ENCODE measurements at places on chromosomes 3 and 15.

DNA sequence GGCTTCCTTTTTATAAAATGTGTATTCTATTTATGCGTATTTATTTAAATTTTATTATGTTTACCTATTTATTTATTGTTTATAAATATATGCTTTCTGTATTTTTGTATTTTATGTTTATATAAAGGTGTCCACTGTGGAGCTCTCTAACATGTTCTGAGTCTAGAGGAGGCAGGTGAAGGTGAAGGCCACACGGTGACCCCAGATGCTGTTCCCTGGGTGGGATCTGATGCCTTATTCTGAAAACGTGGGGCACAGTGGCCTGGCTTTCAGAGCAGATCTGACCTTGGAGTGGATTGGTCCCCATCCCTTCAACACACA, 104.7 kb upstream of the SLC7A14 start:
- no peak for DNase-seq

DNA sequence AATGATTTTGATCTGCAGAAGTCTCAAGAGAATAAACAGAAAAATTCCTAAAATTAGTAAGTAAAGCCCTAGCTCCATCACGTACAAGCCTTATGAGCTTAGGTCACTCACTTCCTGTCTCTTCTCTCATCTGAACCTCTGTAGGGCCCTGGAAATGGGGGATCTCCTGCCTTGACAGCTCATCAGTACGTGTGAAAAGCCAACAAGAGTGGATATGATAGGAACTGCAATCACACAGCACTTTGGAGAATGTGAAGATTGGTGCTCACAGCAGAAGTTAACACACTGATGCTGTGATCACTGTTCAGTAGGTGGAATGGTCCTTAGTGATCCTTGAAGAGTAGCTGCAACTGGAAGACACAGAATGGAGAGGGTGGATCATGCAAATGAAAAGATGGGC, 27.8 kb upstream of the ALDH1L1 start:
- no peak for DNase-seq

DNA sequence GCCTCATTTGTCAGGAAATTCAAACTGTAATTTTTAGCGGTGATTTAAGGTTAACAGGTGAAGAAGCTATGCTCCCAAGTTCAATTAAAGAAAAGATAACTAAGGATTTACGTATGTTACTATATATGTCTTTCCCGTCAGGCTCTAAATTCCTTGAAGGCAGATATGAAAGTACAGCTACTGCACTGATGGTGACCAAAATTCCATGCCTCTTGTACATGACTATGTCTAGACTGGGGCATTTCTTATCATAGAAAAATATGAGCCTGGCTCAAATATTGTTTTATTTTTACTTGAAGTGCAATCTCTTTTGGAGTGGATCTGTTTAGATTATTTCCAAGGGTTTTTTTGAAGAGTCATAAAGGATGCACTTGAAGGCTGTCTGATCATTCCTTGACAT, 647.1 kb upstream of the KCNMB2 start:
- DNase-seq, result no peak

DNA sequence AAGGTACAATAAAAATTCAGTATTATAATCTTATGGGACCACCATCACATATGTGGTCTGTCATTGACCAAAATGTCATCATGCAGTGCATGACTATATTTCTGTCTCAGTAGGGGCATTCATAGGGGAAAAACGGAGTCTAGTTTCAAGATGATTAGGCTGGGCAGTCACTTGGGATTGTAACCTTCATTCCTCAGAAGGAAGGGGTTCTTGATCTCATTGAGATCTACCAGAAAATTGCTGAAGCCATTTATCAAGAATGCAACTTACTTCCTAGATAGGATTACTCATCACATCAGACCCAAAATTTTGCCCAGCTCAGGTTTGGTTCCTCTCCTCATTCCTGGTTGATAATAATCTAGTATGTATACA, 37.3 kb downstream of the BTD start:
- no peak for DNase-seq

- DNase-seq, result no peak
Observed at GRCh38 chr3:138642226-138642926, 33.8 kb downstream of the FAIM start.

- peak; percentile 42 for DNase-seq
Observed at GRCh38 chr15:70936326-70936725, 43.7 kb downstream of the LRRC49 start.

GRCh38 chr3:40278791-40279190, 30.7 kb upstream of the EIF1B start:
- no peak for DNase-seq

DNA sequence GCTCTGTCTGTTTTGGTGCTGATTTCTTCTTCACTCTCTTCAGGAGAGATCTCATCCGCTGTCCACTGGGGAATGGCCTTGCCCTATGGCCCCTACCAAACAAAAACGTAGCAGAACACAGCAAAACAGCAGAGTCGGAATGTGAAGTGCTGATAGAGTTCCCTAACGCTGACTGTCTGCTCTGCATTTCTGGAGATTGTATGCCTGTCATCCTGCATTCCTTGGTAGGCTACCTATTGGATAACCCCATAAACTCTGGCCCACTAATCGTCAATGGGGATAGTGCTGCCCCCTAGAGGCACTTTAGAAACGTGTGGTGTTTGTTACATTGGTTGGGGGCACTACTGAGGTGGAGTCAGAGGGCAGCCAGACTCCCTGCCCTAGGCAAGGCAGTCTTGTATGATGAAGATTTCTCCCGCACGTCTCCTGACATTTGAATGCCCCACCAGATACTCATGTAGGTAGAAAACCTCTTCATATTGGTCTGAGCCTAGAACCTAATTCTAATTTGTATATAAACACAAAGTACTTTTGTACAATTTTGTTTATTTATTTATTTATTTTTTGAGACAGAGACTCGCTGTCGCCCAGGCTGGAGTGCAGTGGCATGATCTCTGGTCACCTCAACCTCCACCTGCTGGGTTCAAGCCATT, 15.6 kb upstream of the MAGEF1 start:
- peak; percentile 56 for DNase-seq

DNA sequence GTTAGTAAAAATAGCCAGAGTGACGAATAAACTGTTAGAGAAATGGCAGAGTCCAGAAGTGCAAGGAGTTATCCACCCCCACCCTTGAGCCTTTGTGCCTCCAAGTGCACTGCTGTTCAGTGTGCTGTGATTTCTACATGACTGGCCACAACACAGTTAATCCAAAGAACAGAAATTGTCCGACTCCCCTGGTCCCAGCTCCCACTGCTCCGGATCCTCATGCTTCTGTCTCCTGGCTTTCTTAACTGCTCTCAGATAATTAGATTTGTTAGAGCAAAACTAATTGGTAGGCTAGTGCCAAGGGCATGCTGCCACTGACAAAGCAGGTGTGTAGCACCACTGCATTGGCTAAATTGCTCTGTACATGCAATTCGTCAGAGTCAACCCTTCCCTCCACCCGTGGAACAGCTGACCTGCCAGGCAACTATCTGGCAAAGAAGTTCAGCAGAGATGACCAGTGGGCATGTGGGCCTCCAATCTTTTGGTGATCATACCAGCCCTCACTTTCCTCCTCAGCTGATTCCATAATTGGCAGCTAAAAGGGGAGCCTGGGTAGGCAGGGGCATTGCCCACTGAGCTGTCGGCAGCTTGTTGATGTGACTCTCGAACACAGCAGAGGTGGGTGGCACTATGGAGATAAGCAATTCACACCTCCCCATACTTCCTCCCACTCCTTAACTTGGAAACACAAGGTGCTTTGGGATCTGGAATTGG, 18.9 kb upstream of the ACAP2 start:
- no peak for DNase-seq

DNA sequence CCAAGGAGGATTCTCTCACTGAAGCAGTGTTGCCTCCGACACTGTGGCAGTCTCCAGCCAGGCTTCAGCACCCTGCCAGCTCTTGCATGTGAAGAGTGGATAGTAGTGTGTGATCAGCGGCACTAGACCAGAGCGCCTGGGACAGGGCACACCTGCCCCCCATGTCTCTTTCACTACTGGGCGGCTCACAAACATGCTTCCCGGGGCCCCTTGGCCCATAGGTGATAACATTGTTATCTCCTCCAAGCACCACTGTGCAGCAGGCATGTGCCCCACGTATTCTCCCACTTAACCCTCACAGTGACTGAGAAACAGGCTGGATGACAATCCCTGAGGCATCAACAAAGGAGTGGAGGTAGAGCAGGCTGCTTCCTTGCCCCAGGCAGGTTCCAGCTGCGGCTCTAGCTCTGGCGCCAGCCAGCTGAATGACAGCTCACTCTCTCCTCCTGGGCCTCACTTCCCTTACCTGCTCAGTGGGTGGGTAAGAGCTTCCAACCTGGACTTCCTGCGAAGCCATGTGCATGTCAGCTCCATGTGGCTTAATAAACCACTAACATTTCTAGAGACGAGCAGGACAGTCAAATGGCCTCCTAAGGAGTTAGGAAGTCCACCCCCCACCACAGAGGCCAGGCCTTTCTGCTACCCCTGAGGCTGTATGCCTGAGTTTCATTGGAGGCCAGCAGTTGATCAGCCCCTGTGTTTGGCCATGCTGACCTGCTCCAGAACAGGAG, 37.8 kb downstream of the KLF13 start:
- DNase-seq, result peak; percentile 77

- no peak for DNase-seq
Observed at GRCh38 chr3:58555203-58555602, 18.2 kb upstream of the ACOX2 start.

GRCh38 chr15:36370731-36371112, 208.7 kb upstream of the CDIN1 start:
- DNase-seq, result no peak

DNA sequence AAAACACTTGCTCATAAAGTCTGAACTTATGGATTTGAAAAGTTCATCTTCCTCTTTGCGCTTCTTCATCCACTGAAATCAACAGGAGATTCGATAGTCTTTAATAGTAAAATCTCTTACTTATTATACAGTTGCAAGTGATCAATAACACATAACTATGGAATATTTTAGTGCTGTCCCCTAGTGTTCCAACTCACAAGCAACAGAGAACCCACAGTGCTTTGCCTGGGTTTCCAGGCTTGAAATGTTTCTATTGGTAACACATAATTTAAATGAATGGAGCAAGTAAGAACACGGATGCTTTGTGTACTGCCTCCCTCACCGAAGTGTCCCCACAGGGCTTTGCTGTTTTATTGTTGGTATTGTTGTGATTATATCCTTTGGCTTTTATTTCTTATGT, 93.5 kb downstream of the WDR72 start:
- DNase-seq, result no peak

DNA sequence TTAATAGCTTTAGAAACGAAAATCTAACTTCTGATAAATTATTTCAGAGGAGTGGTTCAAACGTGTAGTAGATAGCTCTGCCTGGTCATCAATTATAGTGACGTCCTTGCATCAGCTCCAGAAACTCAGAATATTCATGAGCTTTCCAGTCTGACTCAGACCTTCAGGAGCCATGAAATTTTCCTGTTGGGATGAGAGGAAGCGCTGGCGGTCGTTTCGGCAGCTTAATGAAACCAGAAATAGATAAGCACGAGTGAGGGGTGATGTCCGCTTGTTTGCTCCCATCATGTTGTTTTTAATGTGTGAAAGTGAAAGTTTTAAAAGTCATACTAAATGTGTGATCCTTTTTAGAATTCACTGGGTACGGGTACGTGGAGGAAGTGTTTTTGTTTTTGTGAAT, 141.1 kb downstream of the PGPEP1L start:
- DNase-seq, result no peak

DNA sequence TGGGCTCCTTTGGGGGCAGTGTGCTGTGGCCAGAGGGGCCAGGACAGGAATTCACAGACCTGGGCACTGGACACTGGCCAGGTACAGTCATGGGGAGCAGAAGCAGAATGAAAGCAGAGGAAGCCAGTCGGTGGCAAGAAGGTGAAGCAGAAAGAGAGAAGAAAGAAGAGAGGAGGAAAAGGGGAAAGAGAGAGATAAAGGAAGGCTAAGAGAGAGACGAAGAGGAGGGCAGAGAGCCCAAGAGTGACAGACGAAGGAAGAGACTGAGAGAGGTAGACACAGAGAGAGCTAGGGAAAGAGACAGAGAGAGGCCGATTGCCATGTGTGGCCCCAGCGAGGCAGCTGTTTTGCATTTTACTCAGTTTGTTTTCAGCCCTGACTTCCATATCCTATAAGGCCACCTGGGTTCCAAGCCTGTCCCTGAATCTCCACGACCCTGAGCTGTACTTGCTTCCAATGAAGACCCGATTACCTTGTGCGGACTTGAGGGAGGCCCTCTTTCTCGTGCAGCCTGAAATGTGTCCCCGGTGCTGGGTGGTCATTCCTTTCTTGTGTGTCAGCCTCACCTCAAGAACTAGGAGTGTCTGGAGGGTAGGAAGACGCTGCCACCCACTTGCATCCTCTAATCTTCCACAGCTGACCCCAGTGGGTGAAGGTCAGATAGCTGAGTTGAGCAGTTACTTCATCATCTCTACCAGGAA, 73.9 kb downstream of the LSM3 start:
- no peak for DNase-seq

DNA sequence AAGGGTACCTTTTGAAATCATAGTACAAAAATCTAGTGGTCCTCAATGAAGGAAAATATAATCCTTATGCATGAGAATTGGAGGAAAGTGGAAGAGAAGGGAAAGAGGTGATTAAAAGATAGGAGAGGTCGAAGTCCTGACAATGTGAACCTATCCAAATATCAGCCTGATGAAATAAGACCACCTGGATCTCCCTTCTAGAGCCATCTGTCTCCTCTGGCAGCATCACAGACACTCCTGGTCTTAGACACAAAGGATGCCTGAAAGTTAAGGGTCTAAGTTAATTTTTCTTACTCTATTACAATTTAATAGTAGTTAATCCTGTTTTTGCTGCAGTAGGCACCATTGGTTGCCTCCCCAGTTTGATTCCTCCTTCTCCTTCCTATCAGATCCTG, 11.1 kb upstream of the TMED3 start:
- no peak for DNase-seq

DNA sequence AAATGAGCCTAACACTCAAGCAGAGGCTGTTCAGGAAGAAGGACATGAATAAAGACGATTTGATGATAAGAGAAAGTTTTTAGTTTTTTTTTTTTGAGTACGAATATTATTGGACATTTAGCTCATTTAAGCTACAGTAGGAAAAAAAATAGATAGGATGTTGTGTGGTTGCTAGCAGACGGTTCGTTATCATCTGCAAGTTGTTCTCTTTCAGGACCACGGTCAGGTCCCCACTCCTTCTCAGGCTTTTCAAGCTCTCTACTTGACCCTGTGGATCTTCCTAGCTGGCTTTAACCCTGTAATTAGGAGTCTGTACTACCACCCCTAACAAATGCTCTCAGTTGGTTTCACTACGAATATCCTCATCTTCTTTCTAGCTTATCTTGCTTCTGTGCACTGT, 1.1 kb downstream of the KCNH8 start:
- DNase-seq, result peak; percentile 30

DNA sequence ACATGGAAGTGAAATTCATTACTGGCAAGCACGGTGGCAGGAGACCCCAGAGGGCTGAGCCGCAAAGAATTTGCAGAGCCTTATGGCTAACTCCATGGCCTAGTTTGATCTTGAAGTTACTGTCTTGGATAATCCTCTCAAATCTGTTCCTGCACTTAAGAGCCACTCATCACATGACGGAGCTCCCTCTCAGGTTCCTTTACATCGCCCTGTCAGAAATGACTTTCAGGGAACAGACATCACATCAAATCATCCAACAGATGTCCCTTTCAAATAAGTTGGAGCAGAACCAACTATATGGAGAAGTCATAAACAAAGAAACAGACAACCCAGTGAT, 328.8 kb upstream of the THBS1 start:
- DNase-seq, result no peak

GRCh38 chr3:126760541-126760940, 56.5 kb downstream of the CHCHD6 start:
- no peak for DNase-seq
